ENCODE measurements at places on chromosomes 5 and 9. TPM values are rescaled to one million over a fixed set of nuclear protein-coding genes. Genes with fewer than 3 reads are reported as not detected.

- H3K4me1 ChIP-seq = no peaks in the 10 kb centered on the region
- no peak overlapping the region for H3K4me3 ChIP-seq
- no peaks in the 10 kb centered on the region for H3K27me3 ChIP-seq
- no peaks in the 10 kb centered on the region for H3K36me3 ChIP-seq
These were observed 30.2 kb downstream of the ITGA2 start for GRCh38 chr5:53019320-53019719.

- no peaks in the 10 kb centered on the region for H3K27me3 ChIP-seq
- H3K36me3 ChIP-seq = no peaks in the 10 kb centered on the region
- H3K4me1 ChIP-seq = no peaks in the 10 kb centered on the region
- DNase-seq = no peak
- no peak overlapping the region for H3K4me3 ChIP-seq
These were observed 181.9 kb downstream of the CETN3 start for GRCh38 chr5:90227683-90228082.

DNA sequence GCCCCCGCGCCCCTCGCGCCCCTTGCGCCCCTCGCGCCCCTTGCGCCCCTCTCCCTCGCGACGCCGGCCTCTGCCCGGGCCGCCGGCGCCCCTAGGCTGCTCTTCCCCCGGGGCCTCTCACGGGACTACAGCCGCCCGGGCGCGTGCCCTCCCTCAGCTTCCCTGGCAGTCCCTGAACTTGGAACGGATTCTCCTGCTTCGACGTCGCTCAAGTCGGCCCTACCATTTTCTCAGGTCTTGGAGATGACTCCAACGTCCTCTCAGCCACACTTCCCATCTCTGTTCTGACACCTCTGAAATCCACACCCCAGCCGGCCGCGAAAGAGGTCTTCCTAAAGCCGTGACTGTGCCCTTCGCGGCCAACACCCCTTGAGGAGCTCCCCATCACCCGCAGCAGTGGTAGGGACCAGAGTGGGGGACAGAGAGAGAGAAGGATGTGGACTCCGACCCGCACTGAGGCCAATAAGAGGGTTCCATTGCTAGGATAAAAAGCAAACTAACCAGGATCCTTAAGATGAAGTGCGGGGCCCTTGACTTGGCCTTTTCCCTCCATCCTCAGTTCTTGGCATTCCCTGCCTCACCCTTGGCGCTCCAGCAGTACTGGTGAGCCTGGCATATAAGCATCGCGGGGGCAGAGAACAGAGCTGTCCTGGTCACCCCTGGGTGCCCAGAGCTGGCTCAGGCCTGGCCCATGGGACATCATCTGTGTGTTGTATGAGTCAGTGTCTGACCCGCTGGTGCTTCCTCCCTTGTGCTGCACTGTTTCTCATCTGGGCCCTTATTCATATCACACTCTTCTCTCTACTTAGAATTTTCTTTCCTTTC lies 38.6 kb upstream of the GARNL3 start:
- no peaks in the 10 kb centered on the region for H3K4me1 ChIP-seq
- no peaks in the 10 kb centered on the region for H3K27me3 ChIP-seq
- H3K36me3 ChIP-seq = no peaks in the 10 kb centered on the region
- peak overlapping the region; percentile 30 for H3K27ac ChIP-seq

DNA sequence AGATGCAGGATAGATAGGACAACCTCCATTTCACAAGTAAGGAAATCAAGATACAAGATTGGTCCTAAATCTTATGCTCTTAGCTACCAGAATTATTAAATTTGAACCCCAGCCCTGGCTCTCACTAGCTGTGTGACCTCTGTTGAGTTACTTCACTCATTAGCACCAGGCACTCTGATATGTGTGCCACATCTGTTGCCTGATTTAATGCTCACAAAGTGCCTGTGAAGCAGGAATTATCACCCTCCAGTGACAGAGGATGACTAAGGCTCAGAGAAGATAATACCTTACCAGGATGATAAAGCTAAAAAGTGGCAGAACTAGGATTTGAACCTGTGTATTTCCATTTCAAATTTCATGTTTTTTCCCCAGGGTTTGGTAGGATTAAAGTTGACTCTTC lies 110.0 kb downstream of the PLPPR1 start:
- no peaks in the 10 kb centered on the region for H3K4me1 ChIP-seq
- H3K36me3 ChIP-seq = no peaks in the 10 kb centered on the region

- no peak for DNase-seq
- no peak overlapping the region for H3K27ac ChIP-seq
- H3K4me3 ChIP-seq = no peak overlapping the region
- no peaks in the 10 kb centered on the region for H3K36me3 ChIP-seq
- H3K27me3 ChIP-seq = no peaks in the 10 kb centered on the region
These were observed 103.3 kb downstream of the ZSWIM6 start for GRCh38 chr5:61435368-61435767.

DNA sequence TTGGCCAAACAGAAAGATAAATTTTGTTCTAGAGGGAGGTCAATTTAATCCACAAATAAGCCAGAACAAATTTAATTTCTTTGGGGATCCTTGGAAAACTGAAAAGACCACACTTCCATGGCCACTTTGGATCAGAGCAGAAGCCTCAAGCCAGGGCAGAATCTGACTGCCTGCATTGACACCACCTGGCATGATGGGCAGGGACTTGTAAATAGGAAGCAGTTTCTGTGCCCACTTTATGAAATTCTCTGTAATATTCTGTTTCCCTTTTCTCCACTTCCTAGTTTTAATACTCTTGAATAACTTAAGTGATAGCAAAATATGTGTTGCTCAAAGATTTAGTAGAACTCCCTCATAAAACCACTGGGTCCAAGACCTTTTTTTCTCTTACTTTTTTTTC lies 6.7 kb upstream of the TMEM252 start:
- H3K4me1 ChIP-seq = peaks cover 5% of the 10 kb centered on the region
- no peak overlapping the region for H3K4me3 ChIP-seq
- no peak overlapping the region for H3K27ac ChIP-seq
- H3K27me3 ChIP-seq = peaks cover 3% of the 10 kb centered on the region
- no peak for DNase-seq
- H3K36me3 ChIP-seq = no peaks in the 10 kb centered on the region

GRCh38 chr9:132663117-132663516 lies 6.7 kb downstream of the DDX31 start:
- no peak for DNase-seq
- no peak overlapping the region for H3K4me3 ChIP-seq
- no peak overlapping the region for H3K27ac ChIP-seq
- no peaks in the 10 kb centered on the region for H3K27me3 ChIP-seq
- H3K36me3 ChIP-seq = peaks cover 64% of the 10 kb centered on the region
- H3K4me1 ChIP-seq = peaks cover 6% of the 10 kb centered on the region

DNA sequence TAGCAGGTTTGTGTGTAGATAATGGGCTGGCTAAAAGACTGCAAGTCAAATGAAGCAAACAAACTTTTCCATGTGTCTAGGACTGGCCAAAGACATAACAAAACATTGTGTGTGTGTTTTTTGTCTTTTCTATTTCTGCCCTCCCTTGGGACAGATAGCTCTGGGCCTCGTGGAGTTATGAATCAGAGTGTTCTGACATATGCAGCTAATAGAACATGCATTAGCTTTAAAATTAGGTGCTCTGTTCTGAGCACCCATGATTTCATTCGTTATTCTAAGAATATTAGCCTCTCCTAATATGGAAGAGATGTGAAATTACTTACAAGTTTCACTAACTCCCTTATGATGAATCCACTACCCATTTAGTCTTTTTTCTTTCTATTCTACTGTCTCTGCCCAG lies 367.3 kb upstream of the PAPPA start:
- no peak for DNase-seq
- no peaks in the 10 kb centered on the region for H3K4me1 ChIP-seq
- H3K36me3 ChIP-seq = no peaks in the 10 kb centered on the region
- no peak overlapping the region for H3K27ac ChIP-seq
- H3K4me3 ChIP-seq = no peak overlapping the region
- H3K27me3 ChIP-seq = no peaks in the 10 kb centered on the region

DNA sequence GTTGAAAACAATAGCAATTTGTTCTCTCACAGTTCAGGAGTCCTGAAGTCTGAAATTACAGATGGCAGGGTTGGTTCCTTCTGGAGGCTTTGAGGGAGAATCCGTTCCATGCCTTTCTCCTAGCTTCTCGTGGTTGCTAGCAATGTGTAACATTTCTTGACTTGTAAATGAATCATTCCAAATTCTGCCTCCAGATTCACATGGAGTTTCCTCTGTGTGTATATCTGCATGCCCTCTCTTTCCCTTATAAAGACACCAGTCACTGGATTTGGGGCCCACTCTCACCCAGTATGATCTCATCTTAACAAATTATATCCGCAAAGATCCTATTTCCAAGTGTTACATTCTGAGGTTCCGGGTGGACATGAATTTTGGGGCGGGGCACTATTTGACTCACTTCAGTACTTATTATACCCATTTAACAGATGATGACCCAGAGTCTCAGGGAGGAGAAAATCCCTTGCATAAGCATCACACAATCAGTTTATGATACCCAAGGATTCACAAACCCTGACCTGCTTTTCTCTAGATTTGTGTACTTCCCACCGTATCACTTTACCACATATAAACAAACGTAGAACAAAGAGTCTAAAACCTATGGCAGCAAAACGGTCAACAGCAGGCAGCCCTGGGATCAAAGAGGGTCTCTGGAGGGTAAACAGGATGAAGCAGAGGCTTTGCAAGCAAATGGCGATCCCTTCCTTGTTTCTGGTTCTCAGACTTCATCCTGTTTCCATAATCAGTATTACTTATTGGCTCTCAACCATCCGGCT lies 93.7 kb downstream of the C9orf152 start:
- no peak overlapping the region for H3K4me3 ChIP-seq
- no peaks in the 10 kb centered on the region for H3K36me3 ChIP-seq
- no peak overlapping the region for H3K27ac ChIP-seq
- no peak for DNase-seq
- H3K27me3 ChIP-seq = no peaks in the 10 kb centered on the region
- peaks cover 29% of the 10 kb centered on the region for H3K4me1 ChIP-seq

DNA sequence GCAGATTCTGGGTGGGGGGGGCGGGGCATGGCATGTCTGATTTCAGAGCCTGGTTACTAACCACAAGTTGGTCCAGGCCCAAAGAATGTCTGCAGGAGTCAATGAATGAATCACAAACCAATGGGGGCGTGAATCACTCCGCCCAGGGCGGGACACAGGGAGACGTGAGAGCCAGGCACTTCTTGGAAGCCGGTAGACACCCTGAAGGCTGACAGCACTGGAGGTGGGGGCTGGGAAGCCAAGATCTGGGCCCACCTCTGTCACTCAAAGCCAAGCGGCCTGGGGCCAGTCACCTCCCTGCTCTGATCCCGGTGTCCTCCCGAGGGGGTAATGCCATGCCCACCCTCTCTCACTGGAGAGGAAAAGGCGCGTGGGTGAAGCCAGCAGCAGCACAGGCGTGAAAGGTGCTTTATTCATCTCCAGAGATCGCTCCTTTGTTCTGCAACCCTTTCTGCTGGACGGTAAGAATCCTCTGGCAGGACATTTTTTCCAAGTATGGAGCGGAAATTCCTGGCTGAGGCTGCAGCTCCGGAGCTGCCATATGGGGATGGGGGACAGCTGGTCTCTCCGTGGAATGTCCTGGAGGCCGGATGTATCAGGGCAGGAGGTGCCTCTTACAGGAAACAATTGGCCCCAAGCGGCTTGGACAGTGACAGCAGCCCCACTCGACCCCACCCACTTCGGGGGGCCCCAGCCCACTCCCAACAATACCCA lies 85.0 kb downstream of the STK10 start:
- no peaks in the 10 kb centered on the region for H3K27me3 ChIP-seq
- H3K4me3 ChIP-seq = no peak overlapping the region
- peak; percentile 80 for DNase-seq
- no peaks in the 10 kb centered on the region for H3K36me3 ChIP-seq
- H3K27ac ChIP-seq = no peak overlapping the region
- peaks cover 14% of the 10 kb centered on the region for H3K4me1 ChIP-seq

GRCh38 chr5:79849486-79850315 lies 141.4 kb downstream of the MTX3 start:
- H3K27me3 ChIP-seq = no peaks in the 10 kb centered on the region
- no peak overlapping the region for H3K4me3 ChIP-seq
- no peaks in the 10 kb centered on the region for H3K4me1 ChIP-seq
- no peaks in the 10 kb centered on the region for H3K36me3 ChIP-seq

GRCh38 chr5:73274881-73275663 lies 102.1 kb downstream of the TMEM174 start:
- DNase-seq = peak; percentile 58
- H3K27ac ChIP-seq = no peak overlapping the region
- H3K36me3 ChIP-seq = no peaks in the 10 kb centered on the region
- H3K4me1 ChIP-seq = peaks cover 10% of the 10 kb centered on the region
- no peak overlapping the region for H3K4me3 ChIP-seq

GRCh38 chr5:157455057-157455456 lies 5.0 kb upstream of the NIPAL4 start:
- H3K27me3 ChIP-seq = no peaks in the 10 kb centered on the region
- no peaks in the 10 kb centered on the region for H3K4me1 ChIP-seq
- H3K4me3 ChIP-seq = no peak overlapping the region
- no peaks in the 10 kb centered on the region for H3K36me3 ChIP-seq

GRCh38 chr5:147515269-147515668 lies 5.4 kb upstream of the DPYSL3 start:
- H3K36me3 ChIP-seq = no peaks in the 10 kb centered on the region
- H3K4me1 ChIP-seq = no peaks in the 10 kb centered on the region
- no peak overlapping the region for H3K4me3 ChIP-seq
- no peak for DNase-seq
- no peaks in the 10 kb centered on the region for H3K27me3 ChIP-seq

DNA sequence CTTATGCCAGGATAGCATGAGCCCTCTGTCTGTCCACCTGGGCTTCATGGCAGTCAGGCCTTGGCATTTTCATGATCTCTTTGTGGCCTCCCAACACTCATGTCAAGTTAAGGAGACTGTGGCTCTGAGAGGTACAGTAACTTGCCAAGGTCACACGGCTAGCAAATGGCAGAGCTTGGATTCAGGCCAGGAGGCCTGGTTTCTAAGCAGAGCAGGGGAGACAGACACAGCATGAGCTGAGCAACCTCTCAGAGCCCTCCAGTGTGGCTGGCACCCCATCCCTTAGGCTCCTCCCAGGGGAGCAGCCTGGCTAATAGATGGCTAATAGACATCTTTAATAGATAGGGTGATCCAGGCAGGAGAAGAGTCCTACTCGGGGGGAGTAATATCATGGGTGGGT lies 4.1 kb downstream of the SYNPO start:
- DNase-seq = no peak
- peak overlapping the region; percentile 89 for H3K27ac ChIP-seq
- peaks cover 95% of the 10 kb centered on the region for H3K4me1 ChIP-seq
- H3K36me3 ChIP-seq = no peaks in the 10 kb centered on the region

GRCh38 chr5:21142791-21143190 lies 1154.8 kb upstream of the CDH18 start:
- no peak overlapping the region for H3K27ac ChIP-seq
- no peaks in the 10 kb centered on the region for H3K4me1 ChIP-seq
- no peaks in the 10 kb centered on the region for H3K36me3 ChIP-seq
- no peak for DNase-seq
- no peaks in the 10 kb centered on the region for H3K27me3 ChIP-seq

DNA sequence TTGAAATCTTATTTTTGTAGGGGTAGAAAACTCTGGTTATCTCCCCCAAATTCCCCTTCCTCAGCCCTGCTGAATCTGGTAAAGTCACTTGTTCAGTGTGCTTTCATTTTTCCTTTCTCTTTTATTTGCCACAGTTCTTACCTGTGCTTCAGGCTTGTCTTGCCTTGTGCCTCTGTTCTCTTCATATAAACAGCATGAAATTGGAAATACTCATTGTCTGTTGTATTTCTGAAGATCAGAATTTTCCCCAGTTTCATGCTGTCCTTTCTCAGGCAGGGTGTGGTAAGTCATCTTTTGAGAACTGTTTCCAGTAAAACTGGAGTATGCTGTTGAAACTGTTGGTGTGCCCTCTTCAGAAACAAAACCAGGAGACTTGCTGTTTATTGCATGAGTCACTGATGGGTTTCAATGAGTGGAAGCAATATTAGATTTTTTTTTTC lies 7.0 kb downstream of the PAM start:
- H3K4me3 ChIP-seq = peak overlapping the region; percentile 20
- H3K27me3 ChIP-seq = no peaks in the 10 kb centered on the region
- no peaks in the 10 kb centered on the region for H3K36me3 ChIP-seq
- no peak for DNase-seq

Gene FRMPD1
- 2.9 TPM for total RNA-seq

Gene GPX8
- 1.9 TPM for total RNA-seq

Gene C9
- not detected for total RNA-seq

Gene MEGF10
- 10.2 TPM for total RNA-seq

Gene HSPB3
- total RNA-seq = 112 TPM

Gene COL23A1
- total RNA-seq = 0.66 TPM
